ENCODE measurements at places on chromosomes 12 and 14.

- no peak for DNase-seq
These were observed 33.6 kb downstream of the HCAR2 start for GRCh38 chr12:122669397-122670070.

DNA sequence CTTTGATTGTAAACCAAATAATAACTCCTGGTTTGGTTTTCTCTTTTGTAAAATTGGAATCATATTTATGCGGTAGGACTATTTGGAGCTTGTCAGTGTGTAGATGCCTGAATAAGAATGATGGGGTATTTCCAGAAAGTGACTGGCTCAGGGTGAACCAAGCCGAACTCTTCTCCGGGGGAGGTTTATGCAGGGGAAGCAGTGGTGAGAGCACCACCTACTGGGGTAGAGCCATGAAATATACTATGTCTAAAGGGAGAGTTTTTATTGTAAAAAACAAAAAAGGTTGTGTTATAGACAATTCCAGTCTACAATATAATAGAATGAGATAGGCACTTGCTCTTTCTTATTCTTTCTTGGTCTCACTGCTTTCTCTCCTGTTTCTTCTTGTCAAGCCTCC, 222.9 kb upstream of the SLC16A7 start:
- DNase-seq = no peak

- DNase-seq = no peak
These were observed 3.2 kb downstream of the DGLUCY start for GRCh38 chr14:91116913-91117588.

DNA sequence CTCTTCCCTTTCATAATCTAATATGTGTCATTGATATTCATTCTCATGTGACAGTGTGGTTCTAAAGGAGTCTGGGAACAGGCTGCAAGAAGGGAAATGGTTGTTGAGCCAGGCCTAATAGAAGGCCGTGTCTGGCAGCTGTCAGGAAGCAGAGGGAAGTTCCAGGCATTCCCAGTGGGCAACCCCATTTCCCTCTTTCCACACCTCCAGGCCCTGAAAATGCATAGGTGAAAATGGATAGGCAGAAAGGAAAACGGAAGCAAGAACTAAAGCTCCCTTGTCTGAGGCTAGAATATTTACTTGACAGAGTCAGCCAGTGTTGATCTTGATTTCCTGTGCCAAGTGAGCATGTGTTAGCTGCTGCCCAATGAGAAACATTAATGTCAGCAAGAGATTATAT, 97.7 kb downstream of the PPM1A start:
- DNase-seq = no peak

DNA sequence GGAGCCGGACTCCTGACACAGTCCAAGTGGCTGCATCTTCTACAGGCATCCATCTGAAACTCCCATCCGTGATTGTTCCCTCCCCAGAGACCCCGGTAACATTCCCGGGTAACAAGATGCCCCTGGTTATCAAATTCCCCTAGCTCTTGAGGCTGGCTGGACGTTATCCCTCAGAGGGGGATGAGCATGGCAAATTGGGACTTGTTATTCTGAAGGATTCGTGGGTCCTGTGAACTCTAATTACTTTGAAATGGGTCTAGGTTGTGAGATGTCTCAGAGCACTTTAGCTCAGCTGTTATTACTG, 642 bp upstream of the PAN2 start:
- DNase-seq = no peak

- DNase-seq = no peak
These were observed 22.5 kb downstream of the SYNE2 start for GRCh38 chr14:63875311-63875710.

GRCh38 chr12:91900971-91901370, 244.7 kb downstream of the BTG1 start:
- no peak for DNase-seq

GRCh38 chr12:3545121-3545796, 54.3 kb downstream of the PRMT8 start:
- no peak for DNase-seq

DNA sequence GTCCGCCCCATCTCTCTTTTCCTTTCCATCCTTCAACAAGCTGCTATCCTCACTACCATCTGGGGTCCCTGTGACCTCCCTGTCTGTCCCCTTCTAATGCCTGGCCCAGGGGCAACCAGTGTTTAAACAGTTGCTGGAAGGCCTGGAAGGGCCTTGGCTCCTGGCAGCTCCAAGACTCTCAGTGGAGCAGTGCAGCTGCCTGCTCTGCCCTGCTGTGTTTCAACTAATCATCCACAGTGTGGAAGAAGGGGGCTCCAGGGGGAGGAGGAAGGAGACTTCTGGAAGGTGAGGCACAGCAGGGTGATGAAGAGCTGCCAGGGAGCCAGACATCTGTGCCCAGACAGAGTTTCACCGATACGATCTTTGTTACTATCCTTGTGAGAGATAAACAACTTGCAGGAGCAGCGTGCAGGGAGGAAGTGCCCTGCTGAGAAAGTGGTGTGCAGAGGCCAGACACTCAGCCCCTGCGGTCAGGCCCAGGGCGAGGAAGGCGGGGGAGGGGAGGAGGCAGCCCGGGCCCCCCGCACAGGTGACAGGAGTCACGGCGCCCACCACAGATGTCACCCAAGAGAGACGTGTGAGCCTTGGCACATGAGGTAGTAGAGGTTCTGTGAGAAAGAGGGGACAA, 1061.8 kb downstream of the BCL11B start:
- no peak for DNase-seq

DNA sequence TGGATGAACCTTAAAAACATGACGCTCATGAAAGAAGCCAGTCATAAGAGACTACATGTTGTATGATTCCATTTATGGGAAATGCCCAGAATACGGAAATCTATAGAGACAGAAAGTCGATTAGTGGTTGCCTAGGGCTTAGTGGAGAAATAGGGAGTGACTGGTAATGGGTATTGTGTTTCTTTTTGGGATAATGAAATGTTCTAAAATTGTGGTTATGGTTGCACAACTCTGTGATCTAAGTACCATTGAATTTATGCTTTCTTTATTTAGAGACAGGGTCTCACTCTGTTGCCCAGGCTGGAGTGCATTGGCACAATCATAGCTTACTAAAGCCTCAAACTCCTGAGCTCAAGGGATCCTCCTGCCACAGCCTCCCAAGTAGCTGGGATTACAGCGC, 8.0 kb downstream of the RBMS2 start:
- DNase-seq = no peak

- DNase-seq = peak; percentile 76
These were observed 137.9 kb downstream of the NRXN3 start for GRCh38 chr14:78308079-78308478.

DNA sequence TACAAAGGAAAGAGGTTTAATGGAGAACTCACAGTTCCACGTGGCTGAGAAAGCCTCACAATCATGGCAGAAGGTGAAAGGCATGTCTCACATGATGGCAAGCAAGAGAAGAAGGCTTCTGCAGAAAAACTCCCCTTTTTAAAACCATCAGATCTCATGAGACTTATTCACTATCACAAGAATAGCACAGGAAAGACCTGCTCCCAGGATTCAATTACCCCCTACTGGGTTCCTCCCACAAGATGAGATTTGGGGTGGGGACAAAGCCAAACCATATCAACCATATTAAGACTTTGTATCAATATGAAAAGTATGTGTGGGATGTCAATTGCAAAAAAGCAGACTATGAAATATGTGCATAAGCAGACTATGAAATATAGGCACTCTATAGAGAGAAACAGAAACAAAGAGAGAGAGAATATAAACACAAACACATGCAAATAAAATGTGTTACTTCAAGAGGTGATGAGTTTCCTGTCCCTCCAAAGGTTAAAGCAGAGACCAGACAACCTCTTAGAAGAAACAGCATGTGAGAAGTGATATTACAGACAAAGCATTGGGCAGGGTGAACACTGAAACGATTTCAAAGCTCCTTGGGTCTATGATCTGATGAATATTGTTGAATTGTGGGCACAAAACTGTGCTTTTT, 151.2 kb upstream of the KRR1 start:
- no peak for DNase-seq

DNA sequence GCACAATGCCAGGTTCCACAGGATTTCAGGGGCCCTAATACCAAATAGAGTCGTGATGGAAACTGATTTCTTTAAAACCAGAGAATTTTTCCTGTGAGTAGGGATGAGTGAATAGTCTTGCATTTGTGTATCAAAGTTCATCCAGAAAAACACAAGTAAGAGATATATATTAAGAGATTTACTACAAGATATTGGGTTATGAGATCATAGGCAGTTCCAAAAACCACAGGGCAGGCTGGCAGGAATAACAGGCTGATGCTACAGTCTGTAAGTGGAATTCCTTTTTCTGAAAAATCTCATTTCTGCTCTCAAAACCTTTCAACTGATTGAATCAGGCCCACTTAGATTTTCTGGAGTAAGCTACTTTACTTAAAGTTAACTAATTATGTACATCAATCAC, 1756.2 kb upstream of the SEL1L start:
- DNase-seq = no peak

GRCh38 chr12:93442411-93443340, 929 bp upstream of the UBE2N start:
- no peak for DNase-seq

GRCh38 chr12:96988919-96989318, 81.9 kb downstream of the NEDD1 start:
- no peak for DNase-seq

DNA sequence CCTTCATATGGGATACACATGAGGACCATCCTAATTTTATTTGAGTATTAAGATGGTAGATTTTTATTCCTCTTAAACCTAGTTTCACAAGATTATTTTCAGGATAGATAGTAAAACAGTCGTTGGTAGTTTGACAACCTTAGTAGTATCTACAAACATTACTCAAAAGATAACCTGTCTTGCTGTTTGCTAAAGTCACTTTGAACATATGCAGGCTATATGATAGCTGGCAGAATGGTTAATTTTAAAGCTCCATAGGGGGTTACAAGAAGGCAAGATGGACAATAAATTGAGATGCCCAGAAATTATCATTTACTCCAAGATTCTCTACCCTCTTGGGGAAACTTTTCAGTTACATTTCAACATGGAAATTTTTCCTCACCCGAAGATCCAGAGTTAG, 525.7 kb downstream of the SOX5 start:
- no peak for DNase-seq

DNA sequence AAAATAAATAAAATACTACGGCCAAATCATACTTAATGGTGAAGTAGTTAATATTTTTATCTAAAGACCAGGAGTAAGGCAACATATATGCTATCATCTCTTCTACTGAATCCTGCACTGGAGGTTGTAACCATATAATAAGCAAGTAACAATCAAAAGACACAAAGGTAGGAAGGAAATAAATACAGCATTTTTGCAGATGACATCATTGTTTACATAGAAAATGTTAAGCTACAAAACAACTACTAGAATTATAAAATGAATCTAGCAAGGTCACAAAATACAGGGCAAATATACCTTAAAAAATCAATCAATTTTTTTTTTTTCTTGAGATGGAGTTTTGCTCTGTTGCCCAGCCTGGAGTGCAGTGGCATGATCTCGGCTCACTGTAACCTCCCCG, 51.6 kb upstream of the BDKRB2 start:
- no peak for DNase-seq

DNA sequence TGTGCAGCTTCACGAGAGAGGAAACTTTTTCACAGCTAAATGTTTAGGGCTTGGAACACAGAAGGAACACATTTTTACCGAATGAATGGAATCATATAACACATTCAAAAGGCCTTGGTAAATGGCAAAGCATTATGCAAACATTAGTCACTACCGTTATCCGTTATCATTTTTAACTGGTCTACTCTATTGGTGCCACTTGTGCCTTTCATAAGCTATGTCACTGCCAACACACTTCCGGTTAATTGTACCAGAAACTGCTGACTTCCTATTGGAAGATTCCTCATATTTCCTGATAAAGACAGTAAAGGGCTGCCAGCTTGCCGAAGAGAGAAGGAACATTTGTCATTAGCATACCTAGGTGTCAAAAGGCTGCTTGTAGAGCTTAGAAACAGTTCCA, 169.2 kb downstream of the APAF1 start:
- no peak for DNase-seq

DNA sequence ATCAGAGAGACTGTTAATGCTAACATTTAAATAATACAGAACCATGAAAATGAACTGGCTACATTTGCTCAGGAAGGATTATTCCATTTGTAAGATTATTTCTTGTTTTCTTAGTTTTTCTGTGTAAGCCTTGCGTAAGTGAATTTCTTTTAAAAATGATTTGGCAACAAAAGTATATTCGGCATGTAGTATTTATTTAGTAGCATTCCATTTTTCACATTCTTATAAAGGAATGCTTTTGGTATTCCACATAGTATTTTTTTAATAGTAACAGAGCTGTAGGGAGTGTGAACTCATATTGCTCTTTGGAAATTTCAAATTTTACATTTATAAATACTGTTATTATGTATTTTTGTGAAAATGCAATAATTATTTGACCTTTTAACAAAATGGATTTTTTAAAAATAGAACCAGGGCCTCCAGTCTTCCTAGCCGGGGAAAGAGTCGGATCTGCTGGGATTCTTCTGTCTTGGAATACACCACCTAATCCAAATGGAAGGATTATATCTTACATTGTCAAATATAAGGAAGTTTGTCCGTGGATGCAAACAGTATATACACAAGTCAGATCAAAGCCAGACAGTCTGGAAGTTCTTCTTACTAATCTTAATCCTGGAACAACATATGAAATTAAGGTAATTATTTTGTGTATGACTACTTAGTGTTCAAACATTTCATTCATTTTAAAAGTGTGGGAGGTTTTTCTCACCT, 1.2 kb downstream of the PTPRQ start:
- DNase-seq = no peak
